Bladder microvascular endothelial cell (primary cell): ENCODE measurements at places on chromosomes 1 and 21. TPM values are rescaled to one million over a fixed set of nuclear protein-coding genes. Genes with fewer than 3 reads are reported as not detected.

The WDR64 gene
- not detected in 2 replicates for total RNA-seq

The HHAT gene
- total RNA-seq: 1.5 and 2.9 TPM in 2 replicates

The TRIM45 gene
- 0.65 and 1.3 TPM in 2 replicates for total RNA-seq

The TMPRSS2 gene
- total RNA-seq: not detected in 2 replicates

The SLC44A3 gene
- 0.32 and 2.1 TPM in 2 replicates for total RNA-seq

The C1orf167 gene
- 0.16 and 0.19 TPM in 2 replicates for total RNA-seq

The CCDC30 gene
- 0.32 and 1.1 TPM in 2 replicates for total RNA-seq

The C1orf185 gene
- total RNA-seq: not detected in 2 replicates
